ENCODE measurements at places on chromosomes 7 and 10.

- DNase-seq, result no peak
Measured at GRCh38 chr7:149655784-149656183, 117.6 kb downstream of the ZNF467 start.

- no peak for DNase-seq
Measured at GRCh38 chr10:52871191-52871843, 98.7 kb upstream of the MBL2 start.

GRCh38 chr10:32271617-32272016, 75.3 kb downstream of the EPC1 start:
- no peak for DNase-seq

DNA sequence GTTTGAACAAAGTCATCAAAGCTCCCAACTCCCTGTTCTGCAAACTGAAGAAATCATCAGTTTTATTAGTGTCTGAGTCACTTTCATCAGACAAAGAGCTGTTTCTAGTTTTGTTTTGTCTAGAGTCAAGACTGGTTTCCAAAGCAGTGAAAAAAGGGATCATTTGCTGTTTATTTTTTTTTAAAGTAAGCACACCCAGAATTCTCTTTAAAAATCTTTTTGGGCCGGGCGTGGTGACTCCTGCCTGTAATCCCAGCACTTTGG, 972.0 kb upstream of the CELF2 start:
- DNase-seq, result no peak

GRCh38 chr10:42961796-42962109, 115.1 kb upstream of the RET start:
- DNase-seq, result no peak

GRCh38 chr10:112131346-112131745, 52.2 kb downstream of the GPAM start:
- no peak for DNase-seq

- no peak for DNase-seq
Measured at GRCh38 chr10:7576340-7576739, 90.4 kb downstream of the ITIH5 start.

Measured in stimulated activated CD4-positive, alpha-beta T cell treated with anti-CD3 and anti-CD28 coated beads, TNF-alpha, amount 100 ng/mL, for 1 hour (primary cell).